ENCODE measurements at places on chromosomes 7 and 10.

DNA sequence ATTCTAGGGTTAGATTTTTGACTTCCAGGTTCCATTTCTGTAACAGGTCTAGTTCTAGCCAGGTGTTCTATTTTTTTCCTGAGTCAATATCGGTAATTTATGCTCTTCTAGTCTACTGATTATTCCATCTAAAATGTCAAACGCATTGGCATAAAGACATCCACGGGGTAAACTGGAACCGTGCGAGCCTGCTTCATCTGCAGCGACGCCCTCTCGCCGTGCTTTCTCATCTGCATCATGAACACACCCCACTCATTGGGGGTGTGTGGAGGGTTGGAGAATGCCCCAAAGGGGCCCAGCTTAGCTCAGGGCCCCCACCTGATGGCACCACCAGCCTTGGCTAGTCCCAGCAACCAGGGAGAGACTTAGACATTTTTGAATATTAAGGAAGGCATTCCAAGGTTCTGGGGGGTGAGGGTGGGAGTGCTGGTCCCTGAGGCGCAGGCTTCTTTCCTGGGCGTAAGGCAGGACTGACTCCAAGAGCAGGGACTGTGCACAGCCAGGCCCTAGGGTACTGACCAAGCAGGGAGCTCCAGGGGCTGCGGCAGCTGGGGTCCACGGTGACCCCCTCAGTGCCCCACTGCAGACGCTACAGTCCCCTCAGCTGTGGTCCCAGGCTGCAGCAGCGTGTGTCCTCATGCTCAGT is 12.9 kb upstream of the CRYGN start:
- H3K27me3 ChIP-seq: no peaks in the 10 kb centered on the region
- no peaks in the 10 kb centered on the region for H3K36me3 ChIP-seq
- no peak overlapping the region for H3K27ac ChIP-seq
- H3K4me1 ChIP-seq: peaks cover 3% of the 10 kb centered on the region

GRCh38 chr7:129047761-129048160 is 7.2 kb downstream of the TNPO3 start:
- peaks cover 10% of the 10 kb centered on the region for H3K4me1 ChIP-seq
- no peak overlapping the region for H3K27ac ChIP-seq
- peaks cover 7% of the 10 kb centered on the region for H3K36me3 ChIP-seq
- H3K4me3 ChIP-seq: no peak overlapping the region
- DNase-seq: no peak

GRCh38 chr10:93599335-93599734 is 1.7 kb downstream of the RBP4 start:
- no peak overlapping the region for H3K27ac ChIP-seq
- peaks cover 10% of the 10 kb centered on the region for H3K27me3 ChIP-seq
- H3K36me3 ChIP-seq: no peaks in the 10 kb centered on the region
- DNase-seq: no peak
- no peak overlapping the region for H3K4me3 ChIP-seq

- H3K4me3 ChIP-seq: no peak overlapping the region
- no peak overlapping the region for H3K27ac ChIP-seq
- no peaks in the 10 kb centered on the region for H3K36me3 ChIP-seq
- no peaks in the 10 kb centered on the region for H3K27me3 ChIP-seq
- DNase-seq: no peak
These were observed 86.9 kb downstream of the DAGLB start for GRCh38 chr7:6360841-6361240.

DNA sequence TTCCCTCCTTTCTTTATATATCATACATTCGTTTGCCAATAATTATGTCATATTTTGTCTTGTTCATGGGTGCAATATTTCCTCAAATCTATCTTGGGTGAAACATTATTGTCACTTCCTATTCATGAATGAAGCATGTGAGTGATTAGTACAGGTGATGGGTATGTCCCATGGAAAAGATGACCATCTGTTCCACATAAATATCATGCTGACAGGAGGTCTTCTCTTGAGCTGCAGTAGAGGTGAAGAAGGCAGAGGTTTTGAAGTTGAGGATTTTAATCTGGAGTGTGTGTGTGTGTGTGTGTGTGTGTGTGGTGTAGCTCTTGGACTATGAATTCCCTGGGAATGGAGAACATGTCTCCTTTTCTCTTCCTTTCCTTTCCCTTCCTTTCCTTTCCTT is 350.5 kb upstream of the CHRM2 start:
- DNase-seq: no peak
- H3K27ac ChIP-seq: no peak overlapping the region
- H3K27me3 ChIP-seq: no peaks in the 10 kb centered on the region
- H3K4me1 ChIP-seq: no peaks in the 10 kb centered on the region
- no peaks in the 10 kb centered on the region for H3K36me3 ChIP-seq
- H3K4me3 ChIP-seq: no peak overlapping the region

- H3K27ac ChIP-seq: peak overlapping the region; percentile 24
- no peak for DNase-seq
- no peaks in the 10 kb centered on the region for H3K27me3 ChIP-seq
- peaks cover 17% of the 10 kb centered on the region for H3K4me1 ChIP-seq
- no peaks in the 10 kb centered on the region for H3K36me3 ChIP-seq
These were observed 43.2 kb downstream of the CCNY start for GRCh38 chr10:35379226-35380137.

DNA sequence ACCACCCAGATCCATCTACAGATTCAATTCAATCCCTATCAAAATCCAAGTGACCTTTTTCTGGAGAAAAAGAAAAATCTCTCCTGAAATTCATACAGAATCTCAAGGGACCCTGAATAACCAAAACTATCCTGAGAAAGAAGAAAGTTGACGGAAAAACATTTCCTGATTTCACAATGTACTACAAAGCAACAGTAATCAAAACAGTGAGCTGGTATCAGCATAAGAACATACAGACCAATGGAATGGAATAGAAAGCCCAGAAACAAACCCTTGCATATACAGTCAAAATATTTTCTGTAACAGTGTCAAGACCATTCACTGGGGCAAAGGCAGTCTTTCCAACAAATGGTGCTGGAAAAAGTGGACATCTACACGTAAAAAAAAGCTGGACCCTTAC is 89.9 kb downstream of the JMJD1C start:
- no peak for DNase-seq
- H3K36me3 ChIP-seq: no peaks in the 10 kb centered on the region
- H3K4me3 ChIP-seq: no peak overlapping the region
- H3K4me1 ChIP-seq: no peaks in the 10 kb centered on the region
- no peak overlapping the region for H3K27ac ChIP-seq

- H3K27me3 ChIP-seq: peaks cover 10% of the 10 kb centered on the region
- peak overlapping the region; percentile 38 for H3K4me3 ChIP-seq
- peaks cover 13% of the 10 kb centered on the region for H3K4me1 ChIP-seq
- DNase-seq: peak; percentile 15
- H3K27ac ChIP-seq: no peak overlapping the region
These were observed 114.1 kb downstream of the VIPR2 start for GRCh38 chr7:159030490-159031134.

DNA sequence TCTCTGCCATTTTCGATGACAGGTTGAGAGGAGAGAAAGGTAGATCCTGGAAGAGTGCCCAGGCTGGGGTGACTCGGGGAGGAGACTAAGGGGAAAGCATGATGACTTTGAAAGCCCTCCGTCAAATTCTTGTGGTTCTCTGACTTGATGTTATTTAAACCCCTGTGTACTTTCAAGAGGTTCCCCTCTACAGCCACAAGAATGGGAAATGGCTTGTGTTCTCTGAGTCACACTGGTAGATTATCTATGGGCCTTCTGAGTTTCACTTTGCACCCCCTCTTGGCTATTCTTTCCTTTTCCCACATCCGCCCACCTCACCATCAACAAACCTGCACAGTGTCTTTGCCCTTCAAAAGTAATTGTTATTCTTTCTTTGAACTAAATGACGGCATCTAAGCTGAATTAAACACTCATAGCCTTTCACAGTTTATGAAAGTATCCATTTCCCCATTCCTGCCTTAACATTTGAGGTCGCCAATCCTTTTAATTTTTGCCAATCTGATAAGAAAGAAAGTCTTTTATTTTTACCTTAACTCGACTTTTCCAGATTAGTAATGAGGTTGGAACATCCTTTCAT is 24.1 kb downstream of the PRF1 start:
- H3K27ac ChIP-seq: peak overlapping the region; percentile 16
- no peaks in the 10 kb centered on the region for H3K36me3 ChIP-seq
- peak; percentile 35 for DNase-seq

GRCh38 chr10:51384971-51385370 is 310.7 kb downstream of the PRKG1 start:
- no peaks in the 10 kb centered on the region for H3K27me3 ChIP-seq
- no peaks in the 10 kb centered on the region for H3K4me1 ChIP-seq
- no peak for DNase-seq
- H3K36me3 ChIP-seq: no peaks in the 10 kb centered on the region
- no peak overlapping the region for H3K4me3 ChIP-seq

DNA sequence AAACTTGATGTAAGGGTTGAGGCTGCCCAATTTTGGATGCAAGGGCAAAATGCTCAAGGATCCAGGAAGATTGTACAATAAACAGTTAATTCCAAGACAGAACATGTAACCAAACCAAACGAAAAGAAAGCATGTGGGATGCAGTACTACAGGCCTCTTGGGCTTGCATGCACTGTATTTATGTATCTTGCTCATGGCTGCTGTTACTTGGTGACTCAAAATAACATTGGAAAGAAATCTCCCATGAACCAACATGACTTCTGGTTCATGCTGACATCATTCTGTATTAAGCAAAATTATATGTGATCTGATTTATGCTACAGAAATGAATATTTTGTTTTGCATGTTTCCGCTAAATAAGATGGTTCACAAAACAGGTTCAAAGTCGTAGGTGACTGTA is 65.9 kb upstream of the FZD1 start:
- H3K4me3 ChIP-seq: no peak overlapping the region
- no peak overlapping the region for H3K27ac ChIP-seq
- H3K36me3 ChIP-seq: no peaks in the 10 kb centered on the region

GRCh38 chr10:133219782-133220181 is 10.2 kb upstream of the UTF1 start:
- no peak overlapping the region for H3K4me3 ChIP-seq
- DNase-seq: no peak
- no peaks in the 10 kb centered on the region for H3K36me3 ChIP-seq
- H3K27ac ChIP-seq: no peak overlapping the region

GRCh38 chr10:61981460-61981859 is 80.0 kb downstream of the ARID5B start:
- H3K4me3 ChIP-seq: no peak overlapping the region
- H3K27ac ChIP-seq: no peak overlapping the region
- no peak for DNase-seq
- no peaks in the 10 kb centered on the region for H3K27me3 ChIP-seq
- H3K36me3 ChIP-seq: peaks cover 2% of the 10 kb centered on the region

GRCh38 chr10:83965473-83965872 is 173.8 kb upstream of the GHITM start:
- H3K27me3 ChIP-seq: no peaks in the 10 kb centered on the region
- no peak overlapping the region for H3K27ac ChIP-seq

- no peak for DNase-seq
- H3K4me1 ChIP-seq: peaks cover 6% of the 10 kb centered on the region
- H3K27me3 ChIP-seq: no peaks in the 10 kb centered on the region
- no peaks in the 10 kb centered on the region for H3K36me3 ChIP-seq
- no peak overlapping the region for H3K27ac ChIP-seq
These were observed 423.6 kb upstream of the LRGUK start for GRCh38 chr7:133703547-133703946.

- H3K36me3 ChIP-seq: no peaks in the 10 kb centered on the region
- H3K4me1 ChIP-seq: no peaks in the 10 kb centered on the region
- no peak for DNase-seq
- no peak overlapping the region for H3K4me3 ChIP-seq
- no peak overlapping the region for H3K27ac ChIP-seq
- H3K27me3 ChIP-seq: no peaks in the 10 kb centered on the region
These were observed 128.9 kb upstream of the VWC2 start for GRCh38 chr7:49644396-49645166.

DNA sequence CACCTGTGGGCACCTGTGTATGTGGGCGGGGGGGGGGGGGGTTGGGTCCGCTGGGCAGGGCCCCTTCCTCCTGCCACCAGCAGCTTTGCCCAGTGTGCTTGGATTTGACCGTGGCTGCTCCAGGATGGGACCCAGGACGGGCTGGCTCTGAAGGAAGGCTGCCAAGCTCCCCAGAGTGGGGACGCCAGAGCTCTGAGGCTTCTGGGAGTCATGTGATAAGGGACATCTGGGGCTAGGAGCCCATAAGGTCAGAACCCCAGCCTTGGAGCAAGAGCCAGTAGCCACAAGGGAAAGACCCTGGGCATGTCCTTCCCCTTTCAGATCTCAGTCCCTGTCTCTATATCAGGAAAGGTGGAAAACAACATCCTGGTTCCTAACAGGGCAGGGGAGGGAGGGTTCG is 21.8 kb upstream of the AMZ1 start:
- no peaks in the 10 kb centered on the region for H3K36me3 ChIP-seq
- H3K27me3 ChIP-seq: peaks cover 6% of the 10 kb centered on the region
- H3K4me1 ChIP-seq: peaks cover 5% of the 10 kb centered on the region
- no peak for DNase-seq
- H3K27ac ChIP-seq: no peak overlapping the region
- no peak overlapping the region for H3K4me3 ChIP-seq

DNA sequence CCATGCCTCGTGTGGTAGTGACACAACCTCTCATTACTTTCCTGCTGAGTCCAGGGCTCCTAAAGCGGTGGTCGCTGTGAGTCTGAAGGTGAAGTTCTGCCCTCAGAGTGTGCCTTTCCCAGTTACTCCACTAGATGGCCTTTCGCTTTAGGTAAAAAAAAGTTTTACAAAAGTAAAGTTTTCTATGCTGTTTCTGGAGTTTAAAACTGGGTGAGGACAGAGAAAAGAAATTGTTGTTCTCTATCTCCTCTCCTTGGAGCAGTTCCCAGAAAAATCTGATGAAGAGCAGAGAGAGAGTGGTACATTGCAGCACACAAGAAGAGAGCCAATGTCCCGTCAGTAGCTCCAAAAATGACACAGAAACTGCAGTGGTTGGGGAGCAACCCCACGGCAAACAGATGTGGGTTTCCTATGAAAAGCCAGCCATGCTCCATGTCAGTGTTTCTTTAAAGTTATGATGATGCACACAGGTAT is 257.1 kb downstream of the GLI3 start:
- DNase-seq: peak; percentile 12
- no peaks in the 10 kb centered on the region for H3K27me3 ChIP-seq
- H3K36me3 ChIP-seq: no peaks in the 10 kb centered on the region
- H3K4me1 ChIP-seq: no peaks in the 10 kb centered on the region
- H3K4me3 ChIP-seq: no peak overlapping the region
- H3K27ac ChIP-seq: no peak overlapping the region

DNA sequence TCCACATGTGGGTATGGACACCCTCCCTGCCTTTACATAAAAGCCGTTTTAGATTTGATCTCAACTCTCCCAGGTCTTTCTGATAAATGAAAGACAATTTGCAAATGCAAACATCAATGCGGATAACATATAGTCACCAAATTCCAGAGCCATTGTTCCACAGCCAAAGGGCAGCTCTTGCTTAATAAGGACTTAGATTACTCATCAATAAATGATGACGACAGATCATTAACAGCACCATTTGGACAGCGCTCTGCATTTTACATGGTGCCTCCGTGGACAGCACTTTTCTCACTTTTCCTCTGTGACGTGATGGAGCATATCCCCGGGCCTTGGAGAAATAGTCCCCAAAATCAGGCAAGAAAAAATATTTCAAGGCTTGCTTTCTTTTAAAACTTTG is 370.3 kb upstream of the CELF2 start:
- no peaks in the 10 kb centered on the region for H3K27me3 ChIP-seq
- no peak overlapping the region for H3K4me3 ChIP-seq
- H3K27ac ChIP-seq: no peak overlapping the region
- DNase-seq: no peak

- H3K4me3 ChIP-seq: no peak overlapping the region
- H3K27me3 ChIP-seq: no peaks in the 10 kb centered on the region
- no peaks in the 10 kb centered on the region for H3K4me1 ChIP-seq
- peaks cover 69% of the 10 kb centered on the region for H3K36me3 ChIP-seq
These were observed 18.3 kb downstream of the TACR2 start for GRCh38 chr10:69398466-69398865.

- H3K36me3 ChIP-seq: peaks cover 3% of the 10 kb centered on the region
- H3K27me3 ChIP-seq: no peaks in the 10 kb centered on the region
- peaks cover 42% of the 10 kb centered on the region for H3K4me1 ChIP-seq
- peak within 1 kb of the TSS; percentile 98 for H3K4me3 ChIP-seq
- DNase-seq: peak; percentile 89
These were observed at the start of gene SNX10 for GRCh38 chr7:26291699-26292538. Gene SNX10, plus strand, starts transcription at chr7:26291862. Its CDS starts 54,581 bp downstream, at chr7:26346443.

Data from natural killer cell (primary cell).